ENCODE measurements at places on chromosomes 3 and 15.
A peak's percentile ranks its signal among the peaks of the same experiment; 100 is the strongest.

DNA sequence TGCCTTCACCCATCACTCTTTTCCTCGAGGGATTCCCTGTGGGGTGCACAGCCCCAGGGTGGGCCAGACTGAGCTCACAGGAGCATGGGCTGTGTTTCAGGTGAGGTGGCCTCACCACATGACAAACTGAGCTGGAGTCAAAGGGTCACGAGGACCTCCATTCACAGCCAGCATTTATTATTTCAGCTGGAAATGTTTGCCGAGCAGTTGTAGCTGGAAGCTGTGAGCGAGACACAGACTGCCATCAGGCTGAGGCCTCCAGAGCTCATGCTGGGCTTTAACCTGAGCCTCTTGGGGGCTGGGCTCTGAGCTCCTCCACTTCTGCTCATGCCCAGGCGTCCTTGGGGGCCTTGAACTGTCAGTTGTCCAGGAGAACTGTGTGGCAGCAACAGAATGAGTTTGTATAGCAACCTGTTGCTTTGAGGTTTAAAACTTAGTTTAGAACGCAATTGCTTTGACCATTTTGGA lies 57.5 kb downstream of the FLNB start:
- DNase-seq = peak; percentile 79

DNA sequence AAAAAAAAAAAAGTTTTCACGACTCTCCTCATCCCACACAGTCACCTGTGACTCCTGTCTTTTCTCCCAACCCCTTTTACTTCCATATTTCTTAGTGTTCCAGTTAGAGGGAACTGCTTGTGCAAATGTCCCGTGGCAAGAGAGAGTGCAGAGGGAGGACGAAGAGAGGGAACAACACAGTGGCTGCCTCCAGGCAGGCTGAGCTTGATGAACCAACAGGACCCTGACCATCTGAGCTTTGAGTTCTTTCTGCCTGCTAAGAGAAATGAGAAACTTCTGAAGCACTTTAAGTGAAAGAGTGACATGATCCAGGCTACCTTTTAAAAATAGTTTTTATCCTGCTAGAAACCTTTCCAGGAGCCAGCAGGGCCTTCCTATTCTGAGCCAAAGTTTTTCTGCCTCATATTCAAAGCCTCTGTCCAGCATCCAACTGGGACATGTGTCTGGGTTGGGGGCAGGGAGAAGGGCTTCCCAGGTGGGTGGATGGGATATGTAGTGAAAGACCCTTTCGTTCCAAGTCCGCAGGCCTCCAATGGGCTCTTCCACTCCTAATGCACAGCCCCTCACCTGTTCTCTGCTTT lies 239.9 kb downstream of the OPA1 start:
- DNase-seq = no peak

GRCh38 chr15:67592245-67592644 lies 49.7 kb downstream of the MAP2K5 start:
- no peak for DNase-seq

DNA sequence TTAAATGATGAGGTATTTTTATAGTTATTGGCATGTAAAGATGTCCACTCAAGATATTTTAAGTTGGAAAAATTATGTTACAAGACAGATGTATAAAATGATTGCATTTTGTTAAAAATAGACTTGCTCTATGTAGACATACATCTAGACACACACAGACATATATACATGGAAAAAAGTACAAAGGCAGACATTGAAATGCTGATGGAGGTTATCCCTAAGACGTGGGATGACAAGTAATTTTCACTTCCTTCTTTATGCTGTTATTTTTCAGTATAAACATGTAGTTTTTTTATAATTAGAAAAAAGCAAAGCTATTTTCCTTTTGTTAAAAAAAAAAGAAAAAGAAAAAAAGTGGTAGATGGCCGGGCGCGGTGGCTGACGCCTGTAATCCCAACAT lies 7.2 kb downstream of the HOMER2 start:
- DNase-seq = no peak

- no peak for DNase-seq
Measured at GRCh38 chr3:88988906-88989305, 118.5 kb upstream of the EPHA3 start.

DNA sequence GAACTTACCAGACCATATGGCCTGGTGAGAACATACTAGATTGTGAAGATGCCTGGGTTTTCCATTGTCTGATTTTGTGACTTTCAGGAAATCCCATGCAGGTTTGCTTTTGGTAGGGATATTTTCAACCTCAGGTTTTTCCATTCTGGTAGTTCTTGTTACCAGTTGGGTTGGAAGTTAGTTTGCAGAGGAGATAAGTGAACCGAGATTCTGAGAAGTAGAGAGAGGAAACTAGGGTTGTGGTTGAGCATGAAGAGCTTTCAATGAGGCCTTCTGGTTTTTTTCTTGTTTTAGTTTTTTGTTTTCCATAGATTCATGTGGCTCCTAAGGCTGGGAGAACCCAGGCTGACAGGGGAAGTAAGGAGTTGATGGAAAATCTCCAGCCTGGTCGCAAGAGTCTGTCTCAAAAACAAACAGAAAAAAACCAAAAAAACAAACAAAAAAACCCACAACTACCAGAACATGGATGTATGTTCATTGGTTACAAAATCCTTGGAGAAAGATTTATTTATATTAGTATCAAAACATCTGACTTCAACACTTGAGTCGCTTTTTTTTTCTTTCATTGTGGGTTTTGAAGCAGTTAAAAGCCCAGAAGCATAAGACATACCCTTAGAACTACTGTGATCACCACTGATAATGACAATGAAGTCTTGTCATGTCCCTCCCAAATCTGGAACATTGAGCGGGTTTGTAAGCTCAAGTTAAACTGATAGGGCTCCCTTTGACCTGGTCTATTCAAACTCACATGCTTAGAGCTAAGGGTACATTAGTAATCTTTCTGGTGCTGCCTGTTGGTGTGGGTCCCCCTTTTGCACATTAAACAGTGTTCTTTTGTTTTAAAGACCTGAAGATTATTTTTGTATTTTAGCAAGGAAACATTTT lies 3.2 kb downstream of the GPR171 start:
- no peak for DNase-seq

DNA sequence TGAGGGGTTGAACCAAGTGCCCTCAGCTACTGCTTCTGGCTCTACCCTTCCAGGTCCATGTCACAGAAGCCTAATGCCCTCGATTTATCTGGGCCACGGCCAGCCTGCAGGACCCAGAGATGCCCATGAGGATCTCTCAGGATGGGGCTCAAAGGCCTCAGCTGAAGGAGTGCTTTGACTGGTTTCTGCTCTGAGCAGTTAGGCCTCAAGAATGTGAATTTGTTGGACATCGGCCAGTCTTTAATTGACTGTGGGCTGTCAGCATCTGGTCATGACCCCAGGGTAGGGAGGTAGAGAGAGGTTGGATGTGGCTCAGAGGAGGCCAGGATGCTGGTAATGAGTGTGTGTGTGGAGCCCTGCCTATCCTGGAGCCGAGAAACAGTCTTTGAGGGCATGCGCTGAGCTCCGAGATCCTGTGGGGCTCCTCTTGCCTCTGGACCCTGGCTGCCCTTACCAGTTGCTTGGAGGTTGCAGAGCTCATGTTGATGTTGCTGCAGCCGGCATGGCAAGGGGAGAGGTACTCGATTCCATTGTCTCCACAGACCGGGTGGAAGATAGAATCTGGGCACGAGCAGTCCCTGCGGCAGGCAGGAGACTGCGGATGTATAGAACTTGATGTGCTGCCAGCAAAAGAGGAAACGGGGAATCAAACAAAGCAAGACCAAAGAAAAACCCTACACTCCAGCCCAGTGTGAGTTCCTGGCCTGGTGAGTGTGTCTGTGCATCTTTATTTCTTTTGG lies 49.1 kb upstream of the RAB6B start:
- peak; percentile 93 for DNase-seq

DNA sequence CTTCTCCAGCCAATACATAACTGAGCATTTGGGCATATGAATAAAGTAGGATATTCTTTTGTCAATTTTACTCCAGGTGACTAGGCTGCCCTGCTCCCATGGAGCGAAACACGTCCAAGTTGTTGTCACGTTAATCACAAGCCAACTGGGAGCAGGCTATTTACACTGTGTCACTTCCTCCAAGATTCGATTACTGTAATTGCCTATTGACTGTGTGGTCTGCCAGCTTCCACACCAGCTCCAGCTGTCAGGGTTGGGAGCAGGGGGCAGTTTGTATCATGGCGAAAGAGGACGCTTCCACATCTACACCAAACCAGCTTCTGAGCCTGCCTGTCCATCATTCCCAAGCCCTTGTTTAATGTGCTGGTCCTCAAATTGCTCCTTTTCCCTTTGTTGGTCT lies 89.2 kb upstream of the RORA start:
- no peak for DNase-seq

DNA sequence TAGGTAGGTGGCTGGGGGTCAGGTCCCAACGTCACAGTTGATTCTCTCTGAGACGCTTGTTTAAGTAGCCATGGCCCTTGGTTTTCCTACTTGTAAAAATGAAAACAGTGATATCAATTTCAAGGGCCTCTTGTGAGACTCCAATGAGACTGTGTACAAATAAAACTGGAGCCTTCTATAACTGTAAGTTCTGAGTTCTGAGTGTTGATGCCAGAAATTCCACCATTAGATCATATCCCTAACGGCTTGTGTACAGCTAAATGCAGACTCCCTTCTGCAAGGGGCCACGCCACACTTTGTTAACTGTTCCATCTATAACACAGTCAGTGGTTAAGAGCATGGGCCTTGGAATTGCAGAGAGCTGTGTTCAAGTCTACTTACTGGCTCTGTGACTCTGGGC lies 267.3 kb downstream of the TLE3 start:
- DNase-seq = no peak

DNA sequence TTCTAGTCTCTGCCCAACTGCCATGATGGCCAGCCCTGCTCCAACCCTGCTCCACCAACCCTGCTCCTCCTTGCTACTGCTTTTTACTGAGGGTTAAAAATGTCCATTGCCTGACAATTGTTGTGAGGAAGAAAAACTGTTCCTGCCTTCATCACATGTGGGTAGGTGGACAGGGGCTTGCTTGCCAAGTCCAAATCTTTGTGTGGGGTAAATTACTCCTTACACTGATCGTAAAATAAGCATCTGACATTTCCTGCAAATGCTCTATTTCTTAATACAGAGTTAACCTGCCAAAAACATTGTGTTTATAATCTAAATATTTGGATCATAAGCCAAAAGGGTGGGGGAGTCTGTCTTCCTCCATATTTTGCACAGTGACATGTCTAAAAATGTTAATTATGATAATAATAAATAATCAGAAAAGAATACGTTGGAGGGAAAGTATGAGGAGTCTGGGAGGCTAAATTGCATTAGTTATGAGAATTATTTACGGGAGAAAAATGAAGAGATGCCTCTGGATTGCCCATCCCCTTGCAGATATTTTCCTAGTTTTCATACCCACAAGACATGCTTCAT lies 242.5 kb upstream of the TBL1XR1 start:
- no peak for DNase-seq

Measured in brain pericyte (primary cell).